ENCODE measurements at places on chromosomes 13 and 19.

DNA sequence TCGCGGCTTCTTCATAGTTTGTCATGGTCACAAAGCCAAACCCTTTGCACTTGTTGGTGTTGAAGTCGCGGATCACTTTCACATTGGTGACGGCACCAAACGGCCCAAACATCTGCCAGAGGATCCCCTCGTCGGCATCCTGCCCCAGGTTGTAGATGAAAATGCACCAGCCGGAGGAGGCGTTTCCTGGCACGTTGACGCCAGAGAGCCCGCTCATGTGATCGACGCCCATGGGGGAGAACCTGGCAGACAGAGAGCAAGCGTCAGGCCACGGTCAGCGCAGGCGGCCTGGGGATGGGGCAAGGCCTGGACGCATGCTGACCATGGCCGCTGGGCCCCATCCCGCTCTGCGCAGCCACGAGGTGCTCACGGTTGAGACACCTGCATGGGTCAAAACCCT lies 20.1 kb upstream of the TIMM44 start:
- DNase-seq, result no peak

- no peak for DNase-seq
Observed at GRCh38 chr13:79861731-79862130, 380.8 kb downstream of the NDFIP2 start.

DNA sequence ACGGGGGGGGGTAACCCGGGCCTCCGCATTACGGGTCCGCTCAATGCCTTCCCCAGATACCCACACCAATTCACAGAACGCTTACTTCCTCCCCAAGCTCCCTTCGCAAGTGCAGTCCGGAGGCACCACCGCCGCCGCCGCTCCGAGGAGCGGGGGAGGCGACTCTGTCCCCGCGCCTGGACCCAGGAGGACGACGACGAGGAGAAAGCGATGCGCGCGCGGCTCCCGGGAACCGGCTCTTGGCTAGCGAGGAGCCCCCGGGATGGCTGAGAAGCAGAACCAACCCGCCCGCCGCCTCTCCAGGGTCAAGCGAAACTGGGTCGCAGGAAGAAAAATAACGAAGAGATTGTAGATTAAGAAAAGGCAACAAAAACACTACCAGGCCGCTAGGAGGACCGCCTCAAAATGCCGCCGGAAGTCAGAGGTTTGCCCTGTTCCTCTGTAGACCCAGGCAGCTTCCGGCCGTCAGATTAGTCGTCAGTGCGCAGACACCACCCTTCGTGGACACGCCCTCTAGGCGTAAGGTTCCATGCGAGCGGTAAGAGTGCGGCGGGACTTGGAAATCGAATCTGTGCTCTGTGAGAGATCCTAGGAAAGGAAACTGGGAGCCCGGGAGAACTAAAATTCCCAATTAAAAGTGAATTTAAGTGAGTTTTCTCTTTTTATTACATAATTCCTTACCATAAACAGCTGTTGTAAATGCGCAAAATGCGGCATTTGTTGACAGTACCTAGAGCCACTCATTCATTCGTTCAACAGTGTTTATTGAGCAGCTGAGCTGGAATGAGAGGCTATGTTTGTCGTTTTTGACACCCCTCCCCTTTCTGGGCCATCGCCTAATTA lies at the start of gene ZC3H13:
Gene ZC3H13 (minus strand): TSS at position 428 of the 843 bp plus-strand sequence. CDS start 7,239 bp downstream, outside the sequence.
- peak; percentile 89 for DNase-seq

GRCh38 chr13:26735677-26736076 lies 24.9 kb downstream of the GPR12 start:
- no peak for DNase-seq

GRCh38 chr13:113456116-113456702 lies 2.9 kb upstream of the ADPRHL1 start:
- DNase-seq, result no peak

GRCh38 chr13:87999788-88000187 lies 328.6 kb downstream of the SLITRK5 start:
- no peak for DNase-seq
